ENCODE measurements at places on chromosomes 6 and 20.

GRCh38 chr20:32110173-32110704, 725 bp downstream of the TM9SF4 start:
- DNase-seq, result no peak

DNA sequence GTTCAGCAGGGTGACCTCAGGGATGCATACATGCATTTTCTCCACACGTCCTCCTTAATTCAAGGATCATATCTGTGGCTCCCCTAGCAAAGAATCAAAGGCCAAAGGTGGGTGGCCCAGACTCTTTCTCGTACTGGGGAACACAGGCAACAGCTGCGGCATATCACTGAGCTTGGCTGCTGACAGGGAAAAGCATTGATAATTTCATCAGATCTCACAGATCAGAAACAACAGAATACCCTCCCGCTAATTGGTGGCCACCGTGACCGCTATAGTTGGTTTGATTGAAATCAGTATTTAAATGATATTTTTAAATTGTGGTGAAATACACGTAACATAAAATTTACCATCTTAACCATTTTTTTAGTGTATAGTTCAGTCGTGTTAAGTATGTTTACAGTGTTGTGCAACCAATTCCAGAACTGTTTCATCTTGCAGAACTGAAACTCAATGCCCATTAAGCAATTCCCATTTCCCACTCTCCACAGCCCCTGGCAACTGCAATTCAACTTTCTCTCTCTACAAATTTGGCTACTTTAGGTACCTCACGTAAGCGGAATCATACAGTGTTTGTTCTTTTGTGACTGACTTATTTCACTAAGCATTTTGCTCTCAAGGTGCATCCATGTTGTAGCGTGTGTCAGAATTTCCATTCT, 74.7 kb upstream of the TMEM170B start:
- no peak for DNase-seq

GRCh38 chr20:64140061-64140931, 24.0 kb upstream of the MYT1 start:
- DNase-seq, result no peak

DNA sequence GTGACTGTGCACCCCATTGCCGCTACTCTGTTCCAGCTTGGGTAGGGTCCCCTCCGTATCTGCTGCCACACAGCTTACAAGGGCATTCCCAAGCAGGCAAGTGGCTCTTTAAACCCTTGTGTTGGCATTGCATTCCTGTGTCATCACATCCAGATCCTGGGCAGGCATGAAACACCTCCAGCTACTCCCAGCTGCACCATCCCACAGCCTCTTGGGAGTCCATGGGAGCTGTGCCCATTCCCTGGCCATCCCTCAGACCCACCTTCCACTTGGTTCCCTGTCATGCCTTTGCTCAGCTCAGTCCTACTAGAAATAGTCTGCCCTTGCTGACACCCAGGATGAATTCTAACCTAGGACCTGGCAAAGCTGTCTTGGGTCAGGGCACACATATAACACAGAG, 87.7 kb downstream of the PSMG4 start:
- DNase-seq, result no peak

DNA sequence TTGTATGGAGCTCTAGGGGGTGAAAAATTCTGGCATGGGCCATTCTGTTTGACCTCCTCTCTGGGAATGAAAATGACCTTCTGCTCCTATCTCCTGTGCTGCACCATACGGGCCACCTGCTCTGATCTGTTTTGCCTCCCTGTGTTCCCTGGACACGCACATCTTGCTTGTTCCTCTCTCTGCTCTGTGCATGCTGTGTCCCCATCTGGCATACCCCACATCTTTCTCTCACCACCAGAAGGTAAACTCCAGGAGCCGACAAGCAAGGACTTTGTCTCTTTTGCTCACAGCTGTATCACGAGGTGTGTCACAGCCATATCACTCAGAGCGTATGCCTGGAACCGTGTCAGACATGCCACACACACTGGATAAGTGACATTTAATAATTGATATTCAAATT, 208.4 kb upstream of the DTNBP1 start:
- no peak for DNase-seq

GRCh38 chr6:52511572-52512151, 65.2 kb downstream of the TRAM2 start:
- no peak for DNase-seq

DNA sequence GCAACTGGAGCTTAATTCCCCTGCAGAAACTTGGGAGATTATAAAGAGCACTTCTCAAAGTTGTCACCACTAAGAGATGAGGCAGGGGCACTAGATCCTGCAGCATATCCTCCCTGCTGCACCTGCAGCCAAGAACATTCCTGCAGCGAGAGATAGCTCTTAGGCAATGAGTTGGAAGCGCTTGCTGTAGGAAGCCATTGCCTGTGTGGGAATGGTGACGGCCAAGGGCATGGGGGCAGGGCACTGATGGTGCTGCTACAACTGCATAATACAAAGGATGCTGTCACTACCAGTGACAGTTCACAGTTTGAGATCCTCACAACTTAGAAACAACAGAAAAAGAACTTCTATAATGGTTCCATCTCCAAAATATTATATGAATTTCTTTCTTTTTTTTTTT, 89.9 kb downstream of the CDS2 start:
- DNase-seq, result no peak

GRCh38 chr6:94721459-94721858, 855.9 kb upstream of the MANEA start:
- DNase-seq, result no peak

DNA sequence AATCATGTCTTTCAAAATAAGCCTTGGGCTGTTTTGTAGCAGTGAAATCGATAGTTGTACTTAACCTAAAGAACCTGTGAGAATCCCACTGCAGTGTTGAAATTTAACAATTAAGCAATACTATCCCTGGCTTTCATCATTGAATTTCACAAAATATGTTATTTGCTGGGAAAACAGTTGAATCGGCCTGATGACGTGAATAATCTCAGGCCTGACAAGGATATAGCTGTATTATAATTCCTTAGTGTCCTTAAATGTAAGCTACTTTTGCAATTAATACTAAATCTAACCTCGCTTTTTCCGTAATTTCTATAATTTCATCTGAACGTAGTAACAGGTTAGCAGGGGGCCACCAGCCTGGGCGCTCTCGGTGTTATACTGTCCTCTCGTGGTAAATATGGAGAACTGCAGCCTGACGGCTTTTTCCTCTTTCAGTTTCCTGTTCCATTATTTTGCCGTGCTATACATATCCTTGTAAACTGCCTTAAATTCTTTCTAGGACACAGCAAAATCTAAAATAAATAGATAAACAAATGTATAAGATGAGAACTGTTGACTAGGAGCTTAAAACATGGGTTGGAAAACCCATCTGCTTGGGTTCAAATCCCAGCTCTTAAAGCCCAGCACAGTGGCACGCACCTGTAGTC, 24.0 kb downstream of the MTFR2 start:
- no peak for DNase-seq

DNA sequence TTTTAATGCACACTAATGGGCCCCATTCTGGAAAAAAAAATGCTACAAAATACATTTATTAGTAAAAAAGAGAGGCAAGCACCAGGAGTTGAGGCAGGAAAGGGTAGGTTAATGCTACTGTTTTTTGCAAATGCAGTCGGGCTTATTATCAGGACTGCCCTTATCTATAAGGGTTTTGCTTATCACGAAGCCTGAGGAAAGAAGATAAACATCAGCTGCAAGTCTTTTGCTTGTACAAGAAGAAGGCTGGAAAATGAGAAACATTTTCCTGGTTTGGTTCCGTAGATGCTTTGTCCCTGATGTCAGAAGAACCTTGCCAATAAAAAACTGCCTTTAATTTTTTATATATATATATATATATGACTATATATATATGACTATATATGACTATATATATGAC, 189.3 kb upstream of the VGLL2 start:
- no peak for DNase-seq

DNA sequence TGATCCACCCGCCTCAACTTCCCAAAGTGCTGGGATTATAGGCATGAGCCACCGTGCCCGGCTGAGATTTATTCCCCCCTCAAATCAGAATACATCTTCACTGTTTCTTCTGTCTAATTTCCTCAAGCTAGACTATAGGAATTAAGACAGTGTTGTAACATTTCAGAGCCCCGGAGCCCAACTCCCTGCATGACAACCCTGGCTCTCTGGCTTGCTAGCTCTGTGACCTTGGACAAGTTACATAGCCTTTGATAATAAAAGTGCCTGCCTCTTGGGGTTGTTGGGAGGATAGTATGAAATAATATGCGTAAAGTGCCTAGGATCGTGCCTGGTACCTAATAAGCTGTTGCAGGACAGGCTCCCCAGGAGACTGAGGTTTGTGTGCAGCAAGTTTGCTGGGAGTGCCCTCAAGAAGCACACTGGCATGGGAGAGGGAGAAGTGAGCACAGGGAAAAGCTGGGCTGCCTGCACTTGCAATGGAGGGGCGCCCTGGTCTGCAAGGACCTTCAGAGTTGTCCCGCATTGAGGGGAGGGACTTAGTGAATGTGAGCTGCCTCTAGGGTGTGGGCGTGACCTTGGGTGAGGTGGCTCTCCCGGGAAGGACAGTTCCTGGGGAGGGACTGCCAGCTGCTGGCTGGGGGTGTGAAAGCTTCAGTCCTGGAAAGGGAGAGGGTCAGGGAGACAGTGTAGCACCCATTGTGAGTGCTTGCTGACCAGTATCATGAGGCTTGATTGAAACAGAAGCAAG, 43.4 kb downstream of the TAF8 start:
- DNase-seq, result no peak

DNA sequence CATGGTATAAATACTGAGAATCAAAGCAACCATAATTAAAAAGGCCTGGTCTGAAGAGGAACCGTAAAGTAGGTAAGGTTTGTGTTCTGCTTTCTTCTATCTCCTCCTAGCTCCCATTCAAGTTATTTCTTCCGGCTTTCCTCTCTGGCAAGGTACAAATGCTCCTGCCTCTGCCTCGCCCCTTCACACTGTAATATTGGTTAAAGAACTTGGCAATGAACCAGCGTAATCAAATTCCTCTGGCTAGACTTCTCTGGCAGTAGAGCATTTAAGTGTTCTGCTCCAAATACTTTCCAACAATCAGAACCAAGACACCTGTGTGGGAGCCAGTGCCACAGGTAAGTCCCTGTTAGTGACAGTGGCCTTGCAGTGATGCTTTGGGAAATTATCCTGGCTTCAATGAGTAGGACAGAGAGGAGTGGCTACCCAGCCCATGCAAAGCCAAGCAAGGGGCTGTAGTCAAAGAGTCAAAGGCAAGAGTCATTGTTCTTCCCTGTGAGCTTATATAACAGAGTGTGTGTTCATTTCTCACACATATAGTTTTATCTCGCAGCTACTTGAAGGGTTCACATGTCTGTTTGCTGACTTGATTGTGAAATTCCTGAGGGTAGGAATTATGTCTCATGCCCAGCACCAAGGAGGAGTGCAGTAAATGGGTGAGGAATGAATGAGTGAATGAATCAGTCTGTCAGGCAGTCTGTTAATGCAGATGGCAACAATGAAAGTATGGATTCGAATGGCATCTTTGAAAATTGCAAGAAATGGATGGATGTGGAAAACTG, 329.3 kb downstream of the NRN1 start:
- DNase-seq, result no peak

- DNase-seq, result no peak
These were observed 101.9 kb downstream of the NFATC2 start for GRCh38 chr20:51440589-51440988.

DNA sequence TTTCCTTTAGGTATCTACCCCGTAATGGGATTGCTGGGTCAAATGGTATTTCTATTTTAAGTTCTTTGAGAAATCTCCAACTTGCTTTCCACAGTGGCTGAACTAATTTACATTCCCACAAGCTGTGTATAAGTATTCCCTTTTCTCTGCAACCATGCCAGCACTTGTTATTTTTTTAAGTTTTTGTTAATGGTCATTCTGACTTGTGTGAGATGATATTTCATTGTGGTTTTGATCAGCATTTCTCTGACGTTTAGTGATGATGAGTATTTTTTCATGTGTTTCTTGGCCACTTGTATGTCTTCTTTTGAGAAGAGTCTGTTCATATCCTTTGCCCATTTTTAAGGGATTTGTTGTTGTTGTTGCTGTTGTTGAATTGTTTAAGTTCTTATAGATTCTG, 871.1 kb downstream of the KIF16B start:
- DNase-seq, result no peak

GRCh38 chr6:26022132-26022472, 59.5 kb downstream of the TRIM38 start:
- peak; percentile 77 for DNase-seq

DNA sequence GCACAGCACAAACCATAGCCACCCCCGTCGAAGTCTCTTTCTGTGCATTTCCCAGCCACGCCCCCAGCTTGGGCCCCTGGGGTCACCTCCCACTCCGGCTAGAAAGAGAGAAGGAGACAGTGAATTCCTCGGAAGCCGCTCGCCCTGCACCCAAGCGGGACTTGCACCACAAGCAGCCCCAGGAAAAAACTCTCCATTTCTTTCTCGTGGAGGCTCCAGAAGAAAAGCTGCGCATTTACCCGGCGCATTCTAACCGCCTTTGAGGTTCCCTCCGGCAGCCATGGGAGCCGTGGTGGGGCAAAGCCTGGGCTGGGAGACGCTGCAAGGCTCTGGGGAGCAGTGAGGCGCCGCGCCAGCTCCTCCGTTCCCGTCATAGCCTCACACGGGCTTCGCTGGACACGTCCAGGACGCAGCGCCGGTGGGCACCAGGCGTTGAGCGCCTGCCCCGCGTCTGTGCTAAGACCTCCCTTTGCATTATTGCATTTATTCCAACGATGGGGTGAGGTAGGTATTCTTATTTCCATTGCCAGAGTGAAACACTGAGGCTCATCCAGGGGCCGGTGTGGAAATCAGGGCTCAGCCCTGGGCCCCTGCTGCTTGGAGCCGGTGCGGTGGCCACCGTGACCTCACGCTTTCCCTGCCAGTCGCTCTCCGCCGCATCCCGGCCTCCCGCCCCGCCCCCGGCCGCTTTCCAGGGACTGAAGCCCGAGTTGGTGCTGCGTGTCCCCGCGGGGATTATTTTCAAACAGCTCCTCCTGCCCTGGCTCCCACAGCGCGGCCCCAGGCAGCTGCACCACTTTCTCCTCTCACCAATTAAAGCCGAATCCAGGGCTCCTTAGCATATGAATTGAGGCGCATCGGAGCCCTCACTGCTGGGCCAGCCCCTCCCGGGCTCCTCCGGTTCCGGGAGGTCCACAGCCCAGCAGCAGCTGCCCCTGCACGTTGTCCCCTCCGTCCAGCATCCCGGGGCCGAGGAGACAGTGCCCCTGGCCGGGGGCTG, 148.3 kb upstream of the AFDN start:
- DNase-seq, result no peak

GRCh38 chr6:12228447-12229146, 61.6 kb upstream of the EDN1 start:
- no peak for DNase-seq

DNA sequence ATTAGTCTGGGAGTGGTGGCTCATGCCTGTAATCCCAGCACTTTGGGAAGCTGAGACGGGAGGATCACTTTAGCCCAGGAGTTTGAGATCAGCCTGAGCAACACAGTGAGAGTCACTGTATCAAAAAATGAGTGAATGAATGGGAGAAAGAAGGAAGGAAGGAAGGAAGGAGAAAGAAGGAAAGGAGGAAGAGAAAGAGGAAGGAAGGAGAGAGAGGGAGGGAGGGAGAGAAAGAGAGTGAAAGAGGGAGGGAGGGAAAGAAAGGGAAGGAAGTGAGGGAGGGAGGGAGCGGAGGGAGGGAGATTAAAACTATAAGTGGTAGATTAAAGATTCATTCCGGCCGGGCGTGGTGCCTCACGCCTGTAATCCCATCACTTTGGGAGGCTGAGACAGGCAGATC, 28.9 kb upstream of the RREB1 start:
- DNase-seq, result no peak

- no peak for DNase-seq
These were observed 4.4 kb downstream of the GZF1 start for GRCh38 chr20:23366384-23366783.

GRCh38 chr6:93423542-93423941, 4.2 kb upstream of the EPHA7 start:
- DNase-seq, result peak; percentile 78

- DNase-seq, result no peak
These were observed 68.8 kb downstream of the CLIC5 start for GRCh38 chr6:45946887-45947286.
